Stimulated activated CD8-positive, alpha-beta memory T cell treated with anti-CD3 and anti-CD28 coated beads, Interleukin-4, amount 100 ng/mL, for 1 hour (primary cell): ENCODE measurements at places on chromosomes 3 and 15.

DNA sequence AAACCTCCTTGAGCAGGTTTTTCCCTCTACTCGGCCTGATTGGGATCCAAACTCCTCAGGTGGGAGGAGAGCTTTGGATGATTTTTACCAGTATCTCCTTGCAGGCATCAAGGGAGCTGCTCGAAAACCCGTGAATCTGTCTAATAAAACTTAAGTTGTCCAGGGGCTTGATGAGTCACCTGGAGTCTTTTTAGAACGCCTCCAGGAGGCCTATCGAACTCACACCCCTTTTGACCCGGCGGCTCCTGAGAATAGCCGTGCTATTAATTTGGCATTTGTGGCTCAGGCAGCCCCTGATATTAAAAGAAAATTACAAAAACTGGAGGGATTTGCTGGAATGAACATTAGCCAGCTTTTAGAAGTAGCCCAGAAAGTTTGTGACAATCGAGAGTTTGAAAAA, 41.6 kb downstream of the ZBTB11 start:
- DNase-seq, result no peak

GRCh38 chr3:20564966-20565365, 379.0 kb upstream of the SGO1 start:
- DNase-seq, result no peak

DNA sequence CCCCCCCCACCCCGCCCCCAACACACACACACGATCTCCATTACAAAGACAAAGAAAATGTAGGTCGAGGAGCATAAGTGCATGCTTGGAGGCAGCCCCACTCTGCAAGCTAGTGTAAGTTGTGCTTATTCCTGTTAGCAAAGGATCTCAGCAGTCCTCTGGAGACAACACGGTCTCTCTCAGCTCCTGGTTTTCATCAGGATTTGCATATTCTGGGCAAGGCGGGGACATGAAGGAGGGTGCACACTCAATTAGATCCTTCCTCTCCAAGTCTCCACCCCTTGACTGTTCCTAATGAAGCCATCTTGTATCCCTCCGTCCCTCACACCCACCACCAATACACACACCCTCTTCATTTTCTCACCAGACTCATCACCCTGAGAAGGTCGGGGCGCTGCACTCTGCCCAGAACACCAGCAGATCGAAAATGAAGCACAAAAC, 63.8 kb downstream of the MRPL46 start:
- no peak for DNase-seq

- DNase-seq, result no peak
These were observed 24.6 kb downstream of the TRA2B start for GRCh38 chr3:185912929-185913901.

GRCh38 chr3:97937205-97937604, 35.0 kb downstream of the RIOX2 start:
- no peak for DNase-seq

- no peak for DNase-seq
These were observed 150.8 kb downstream of the ZNF609 start for GRCh38 chr15:64611085-64611725.

DNA sequence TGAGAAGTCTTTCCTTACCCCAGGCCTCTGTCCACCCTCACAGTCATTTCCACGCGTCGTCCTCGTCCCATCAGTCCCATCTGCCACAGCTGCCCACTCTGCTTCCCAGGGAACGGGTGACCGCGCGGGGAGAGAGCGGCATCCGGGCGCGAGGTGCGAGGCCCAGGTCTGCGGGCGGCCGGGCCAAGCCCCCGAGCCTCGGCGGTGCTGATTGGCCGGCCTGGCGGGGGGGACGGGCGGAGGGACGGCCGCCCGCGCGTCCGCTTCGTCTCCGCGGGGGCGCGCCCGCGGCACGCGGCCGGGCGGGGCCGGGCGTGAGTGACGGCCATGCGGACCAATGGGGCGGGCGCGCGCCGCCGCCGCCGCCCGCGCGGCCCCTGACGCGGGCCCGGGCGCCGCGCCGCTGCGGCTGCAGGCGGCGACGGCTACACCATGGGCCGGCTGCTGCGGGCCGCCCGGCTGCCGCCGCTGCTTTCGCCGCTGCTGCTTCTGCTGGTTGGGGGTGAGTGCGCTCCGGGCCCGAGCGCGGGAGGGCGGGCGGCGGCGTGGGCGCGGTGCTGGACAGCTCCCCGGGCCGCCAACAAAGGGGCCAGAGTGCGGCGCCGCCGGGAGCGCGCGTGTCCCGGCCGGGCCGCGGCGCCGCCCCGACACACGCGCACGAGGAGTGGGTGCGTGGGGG, at the start of gene PODXL2:
PODXL2 (plus strand) TSS at position 398 of the 679 bp plus-strand sequence; CDS start at position 433, 35 bp downstream.
- no peak for DNase-seq

DNA sequence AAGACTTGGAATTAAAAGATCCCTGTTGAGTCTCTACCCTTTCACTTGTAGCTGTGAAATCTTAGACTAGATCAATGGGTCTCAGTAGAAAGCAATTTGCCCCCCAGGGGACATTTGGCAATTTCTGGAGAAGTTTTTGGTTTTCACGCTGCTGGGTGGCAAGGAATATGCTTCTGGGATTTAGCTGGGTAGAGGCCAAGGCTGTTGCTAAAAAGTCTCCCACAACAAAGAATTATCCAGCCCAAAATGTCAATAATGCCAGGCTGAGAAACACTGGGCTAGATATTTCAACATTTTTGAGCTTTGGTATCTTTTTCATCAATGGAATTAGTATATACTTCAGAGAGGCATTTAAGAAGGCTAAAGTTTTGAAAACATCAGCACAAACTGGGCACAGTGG, 8.7 kb downstream of the CAPN7 start:
- no peak for DNase-seq

- DNase-seq, result no peak
These were observed 278.9 kb downstream of the ULK4 start for GRCh38 chr3:41682996-41683395.

GRCh38 chr3:115800489-115801075, 177.3 kb downstream of the GAP43 start:
- DNase-seq, result no peak

GRCh38 chr15:50945725-50946124, 37.2 kb downstream of the AP4E1 start:
- no peak for DNase-seq

DNA sequence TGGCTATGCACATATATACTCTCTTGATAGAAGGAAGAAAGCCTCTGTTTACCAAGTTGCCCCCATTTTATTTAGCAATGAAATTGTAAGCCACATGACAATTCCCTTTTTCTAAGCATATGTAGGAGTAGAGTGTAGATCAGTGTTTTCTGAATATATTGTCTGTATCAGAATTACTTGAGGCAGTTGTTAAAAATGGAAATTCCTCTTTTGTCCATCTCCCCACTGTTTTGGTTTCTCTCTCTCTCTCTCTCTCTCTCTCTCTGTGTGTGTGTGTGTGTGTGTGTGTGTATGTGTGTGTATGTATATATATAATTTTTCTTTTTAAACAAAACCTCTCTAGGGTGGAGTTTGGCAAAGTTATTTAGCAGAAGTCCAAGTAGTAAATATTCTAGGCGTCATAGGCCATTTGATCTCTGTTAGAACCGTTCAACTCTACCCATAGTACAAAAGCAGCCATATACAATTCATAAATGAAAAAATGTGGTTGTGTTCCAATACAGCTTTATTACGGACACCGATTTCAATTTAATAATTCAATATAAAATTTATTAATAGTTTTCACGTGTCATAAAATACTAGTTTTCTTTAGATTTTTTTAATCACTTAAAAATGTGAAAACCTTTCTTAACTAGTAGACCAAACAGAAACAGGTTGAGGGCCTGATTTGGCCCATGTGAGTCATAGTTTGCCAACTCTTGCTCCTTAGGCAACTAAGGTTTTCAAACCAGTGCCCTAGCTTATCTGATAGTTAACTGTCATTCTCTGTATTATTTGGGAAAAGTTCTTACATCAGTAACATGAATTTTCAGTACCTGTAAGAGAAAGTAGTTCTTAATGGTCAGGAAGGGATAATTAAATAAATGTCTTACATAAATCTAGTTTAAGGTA, 39.8 kb downstream of the UBE2E1 start:
- no peak for DNase-seq

GRCh38 chr15:32656091-32656490, 14.6 kb downstream of the SCG5 start:
- DNase-seq, result no peak

- DNase-seq, result no peak
These were observed 41.9 kb upstream of the TRA2B start for GRCh38 chr3:185979721-185980121.

DNA sequence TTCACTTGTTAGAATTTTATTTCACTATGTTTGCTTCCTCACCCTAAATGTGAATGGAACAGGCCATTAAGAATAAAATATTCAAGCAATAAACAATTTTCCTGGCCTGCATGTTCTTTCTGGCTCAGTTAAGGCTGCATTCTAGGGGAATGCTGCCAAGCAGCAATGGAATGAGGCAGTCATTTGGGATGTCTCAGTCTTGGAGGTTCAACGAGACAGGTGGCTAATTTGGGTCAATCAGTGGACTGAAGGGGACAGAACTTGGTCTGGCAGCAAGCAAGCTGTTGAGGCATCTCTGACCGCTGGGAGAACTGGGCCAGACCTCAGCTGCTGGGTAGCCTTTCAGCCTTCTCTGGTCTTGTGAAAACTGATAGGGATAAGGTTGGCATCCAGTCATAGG, 241.6 kb downstream of the NLGN1 start:
- DNase-seq, result no peak

- no peak for DNase-seq
These were observed 467.4 kb upstream of the BCHE start for GRCh38 chr3:166304584-166304983.

DNA sequence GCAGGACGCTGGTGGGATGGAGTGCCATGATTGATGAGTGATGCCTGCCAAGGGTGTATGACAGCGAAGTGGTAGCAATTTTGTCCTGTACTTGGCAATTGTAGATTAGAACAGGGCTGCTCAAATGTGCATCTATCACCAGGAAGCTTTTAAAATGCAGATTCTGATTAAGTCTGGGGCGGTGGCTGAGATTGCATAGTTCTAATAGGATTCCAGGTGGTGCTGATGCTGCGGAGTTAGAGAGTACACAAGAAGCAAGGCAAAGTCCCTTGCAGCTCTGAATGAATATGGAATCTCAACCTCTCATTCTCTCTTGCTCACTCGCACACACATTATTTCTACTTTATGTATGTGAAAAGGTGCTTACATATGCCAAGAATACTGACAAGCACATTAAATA, 670.4 kb downstream of the FHIT start:
- DNase-seq, result no peak

- no peak for DNase-seq
These were observed 479.0 kb downstream of the RAP2B start for GRCh38 chr3:153640689-153641665.

- no peak for DNase-seq
These were observed 19.8 kb downstream of the RAB7A start for GRCh38 chr3:128745742-128746141.

- DNase-seq, result no peak
These were observed 64.6 kb upstream of the UBE2E1 start for GRCh38 chr3:23741036-23741706.

DNA sequence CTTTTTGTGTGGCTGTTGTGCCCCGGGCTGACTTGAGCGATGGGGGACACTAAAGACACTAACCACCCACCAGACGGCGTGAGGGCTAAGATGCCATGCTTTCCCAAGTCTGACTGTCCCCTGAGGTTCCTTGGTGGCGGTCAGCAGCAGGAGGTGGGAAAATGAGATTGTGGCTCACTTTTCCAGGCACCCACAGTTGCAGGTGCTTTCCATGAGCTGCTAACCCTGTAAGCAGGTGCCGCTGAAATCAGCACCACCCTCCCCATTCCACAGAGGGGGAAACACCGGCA, 17.7 kb downstream of the PRR23E start:
- no peak for DNase-seq

DNA sequence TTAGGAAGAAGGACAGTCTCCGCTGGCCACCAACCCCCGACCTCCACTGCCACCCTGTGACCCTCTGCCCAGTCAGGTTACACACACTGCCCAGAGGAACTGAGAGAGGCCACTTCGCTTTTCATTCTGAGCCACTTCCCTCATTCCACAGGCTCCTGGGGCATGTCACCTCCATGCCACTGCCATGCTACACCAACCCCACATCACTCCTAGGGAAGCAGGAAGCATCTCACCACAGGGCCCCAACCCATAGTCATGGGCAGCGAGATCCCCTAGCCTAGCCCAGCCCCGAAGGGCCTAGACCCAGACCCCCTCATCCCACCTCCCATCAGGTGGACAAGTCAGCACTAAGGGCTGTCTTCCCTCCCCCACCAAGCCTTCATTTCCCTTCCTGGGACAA, 1.4 kb downstream of the PLCB2 start:
- no peak for DNase-seq

- no peak for DNase-seq
These were observed 62.9 kb downstream of the FBN1 start for GRCh38 chr15:48582452-48583247.

DNA sequence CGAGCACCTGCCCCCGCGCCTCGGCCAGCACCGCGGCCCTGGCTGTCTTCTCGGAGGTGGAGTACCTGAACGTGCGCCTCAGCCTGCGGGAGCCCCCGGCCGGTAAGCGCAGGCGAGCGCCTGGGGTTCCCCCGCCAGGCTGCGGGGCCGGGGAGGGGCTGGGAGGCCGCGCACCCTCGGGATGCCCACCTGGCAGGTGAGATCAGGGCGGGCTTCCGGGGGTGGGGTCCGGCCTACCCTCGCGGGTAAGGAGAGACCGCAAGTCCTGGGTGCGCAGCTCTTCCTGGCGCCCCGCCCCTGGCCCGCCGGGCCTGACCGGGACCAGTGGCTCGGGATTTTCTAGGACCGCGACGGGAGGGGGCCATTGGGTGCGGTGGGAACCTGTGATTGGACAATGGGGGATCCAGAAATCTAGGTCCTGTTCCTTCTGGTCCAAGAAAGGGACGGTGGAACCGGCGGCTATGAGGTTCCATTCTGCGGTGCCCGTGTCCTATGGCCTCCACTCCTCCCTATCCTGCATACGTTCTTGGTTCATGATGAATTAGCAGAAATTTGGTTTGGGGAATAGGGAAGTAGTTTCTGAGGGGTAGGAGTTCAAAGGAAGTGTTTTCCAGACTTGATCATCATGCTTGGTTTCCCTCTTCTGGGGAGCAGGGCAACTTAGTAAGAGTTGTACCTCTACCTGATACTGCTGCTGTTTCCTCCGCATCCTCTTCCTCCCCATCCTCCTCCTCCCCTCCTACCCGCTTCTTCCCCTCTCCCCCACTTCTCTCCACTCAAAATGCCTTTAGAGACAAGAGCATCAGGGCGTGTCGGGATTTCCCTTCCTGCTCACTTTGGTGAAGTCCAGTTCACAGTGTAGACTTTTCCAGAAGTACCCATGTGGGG, 808 bp downstream of the ARRDC4 start:
- no peak for DNase-seq

- DNase-seq, result no peak
These were observed 3.3 kb downstream of the LYSMD4 start for GRCh38 chr15:99729920-99730319.
